ENCODE measurements at places on chromosomes 11 and 22.

GRCh38 chr11:106459135-106459534 is 381.7 kb downstream of the AASDHPPT start:
- DNase-seq = no peak

- DNase-seq = no peak
Measured at GRCh38 chr11:57303990-57304579, 20.7 kb downstream of the TNKS1BP1 start.

DNA sequence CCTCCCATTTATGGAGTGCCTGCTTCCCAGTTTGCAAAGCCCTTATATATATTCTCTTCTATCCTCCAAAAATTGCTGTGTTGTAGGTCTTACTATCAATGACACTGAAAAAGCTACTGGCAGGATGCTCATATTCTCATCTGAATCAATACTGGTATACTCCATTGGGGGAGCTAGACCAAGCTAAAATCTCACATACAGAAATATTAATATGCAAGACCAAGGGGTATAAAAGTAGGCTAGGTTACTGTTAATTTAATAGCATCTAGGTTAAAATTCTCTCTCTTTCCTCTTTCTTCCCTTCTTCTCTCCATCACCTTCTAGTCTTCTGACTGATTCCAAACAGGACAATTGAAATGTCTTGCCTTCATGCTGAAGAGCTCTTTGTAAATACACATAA is 17.1 kb upstream of the BDNF start:
- DNase-seq = no peak

DNA sequence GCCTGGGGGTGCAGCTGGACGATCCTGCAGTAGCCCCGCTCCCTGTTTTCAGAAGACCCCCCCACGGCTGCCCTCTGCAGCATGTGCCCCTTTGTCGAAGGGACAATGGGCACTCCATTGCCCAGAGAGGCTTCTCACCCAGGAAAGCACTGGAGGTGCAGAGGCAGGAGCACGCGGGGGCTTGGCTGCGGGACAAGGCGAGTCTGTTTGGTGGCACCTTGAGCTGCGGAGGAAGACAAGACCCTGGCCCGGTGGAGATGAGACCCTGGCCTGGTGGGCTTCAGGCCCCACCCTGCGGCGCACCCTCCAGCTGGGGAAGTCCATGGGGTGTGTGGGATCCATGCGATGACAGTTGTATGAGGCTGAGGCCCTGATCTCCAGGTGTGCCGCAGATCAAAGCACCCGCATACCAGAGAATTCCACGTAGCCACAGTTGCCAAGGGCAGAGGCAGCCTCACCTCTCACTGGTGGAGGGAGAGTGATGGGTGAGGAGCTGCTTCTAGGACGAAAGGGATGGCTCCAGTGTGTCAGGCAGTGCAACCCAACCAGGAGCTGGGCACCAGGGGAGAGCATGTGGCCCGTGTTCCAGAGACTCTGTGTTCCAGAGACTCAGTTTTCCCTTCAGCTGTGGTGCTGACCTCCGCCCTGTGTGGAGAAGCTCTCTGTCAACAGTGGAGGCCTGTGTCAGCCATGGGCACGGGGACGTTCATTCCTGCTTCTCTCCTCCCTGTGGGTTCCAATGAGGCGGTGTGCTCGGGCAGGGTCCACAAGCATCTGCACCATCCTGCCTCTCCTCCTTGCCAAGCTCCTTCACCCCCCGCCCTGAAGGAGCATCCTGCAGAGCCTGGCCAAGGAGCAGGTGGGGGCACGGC is 10.0 kb downstream of the TBX1 start:
- no peak for DNase-seq

DNA sequence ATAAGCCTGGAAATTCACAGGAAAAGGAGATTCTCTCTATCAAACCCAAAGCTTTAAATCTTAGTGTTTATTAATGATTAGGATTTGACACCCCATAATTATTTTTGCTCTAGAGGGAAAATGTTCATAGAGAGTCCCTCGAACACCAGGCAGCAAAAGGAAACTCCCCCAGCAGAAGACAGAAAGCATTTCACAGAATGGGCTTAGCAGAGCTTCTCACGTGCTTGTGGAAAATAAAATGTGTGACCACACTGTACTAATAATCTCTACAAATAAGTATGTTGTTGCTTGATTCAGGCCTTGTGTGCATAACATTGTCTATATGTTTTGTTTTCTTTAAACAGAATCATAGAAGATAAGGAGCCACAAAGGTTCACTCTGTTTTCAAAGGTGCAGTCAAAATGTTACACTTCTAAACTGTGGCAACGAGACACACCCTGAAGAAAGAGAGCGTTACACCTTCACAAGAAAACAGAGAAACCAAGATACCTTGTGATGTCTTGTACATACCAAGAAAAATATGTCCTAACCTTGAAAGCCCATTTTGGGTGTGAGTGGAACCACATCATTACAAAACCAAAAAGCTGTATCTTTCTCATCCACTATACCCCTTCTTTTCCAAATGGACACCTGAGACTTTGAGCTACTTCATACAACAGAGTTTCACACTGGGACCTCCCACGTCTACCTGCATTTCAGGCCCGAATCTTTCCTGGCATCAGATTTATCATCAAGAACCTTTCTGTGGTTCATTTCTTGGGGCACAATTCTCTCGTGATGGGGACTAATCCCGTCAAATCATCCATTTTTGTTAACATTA is 282.5 kb downstream of the ETS1 start:
- no peak for DNase-seq

- no peak for DNase-seq
Measured at GRCh38 chr11:126123686-126124085, 61.0 kb upstream of the CDON start.

DNA sequence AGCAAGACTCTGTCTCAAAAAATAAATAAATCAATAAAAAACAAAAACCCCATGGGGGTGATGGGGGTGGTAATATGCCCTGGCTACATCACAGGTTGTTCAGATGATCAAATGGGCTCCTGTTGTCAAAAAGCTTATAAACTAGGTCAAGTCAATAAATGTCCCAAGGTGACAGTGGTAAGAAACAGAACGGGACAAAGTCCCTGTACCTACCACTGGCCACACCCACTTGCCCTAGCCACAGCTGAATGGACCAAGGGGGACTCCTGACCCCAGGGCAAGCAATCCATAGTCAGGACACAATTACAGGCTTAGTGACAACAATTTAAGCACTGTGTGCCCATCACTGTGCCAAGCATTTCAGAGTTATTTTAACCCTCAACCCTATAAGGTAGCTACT is 6.0 kb downstream of the NAGA start:
- DNase-seq = no peak

DNA sequence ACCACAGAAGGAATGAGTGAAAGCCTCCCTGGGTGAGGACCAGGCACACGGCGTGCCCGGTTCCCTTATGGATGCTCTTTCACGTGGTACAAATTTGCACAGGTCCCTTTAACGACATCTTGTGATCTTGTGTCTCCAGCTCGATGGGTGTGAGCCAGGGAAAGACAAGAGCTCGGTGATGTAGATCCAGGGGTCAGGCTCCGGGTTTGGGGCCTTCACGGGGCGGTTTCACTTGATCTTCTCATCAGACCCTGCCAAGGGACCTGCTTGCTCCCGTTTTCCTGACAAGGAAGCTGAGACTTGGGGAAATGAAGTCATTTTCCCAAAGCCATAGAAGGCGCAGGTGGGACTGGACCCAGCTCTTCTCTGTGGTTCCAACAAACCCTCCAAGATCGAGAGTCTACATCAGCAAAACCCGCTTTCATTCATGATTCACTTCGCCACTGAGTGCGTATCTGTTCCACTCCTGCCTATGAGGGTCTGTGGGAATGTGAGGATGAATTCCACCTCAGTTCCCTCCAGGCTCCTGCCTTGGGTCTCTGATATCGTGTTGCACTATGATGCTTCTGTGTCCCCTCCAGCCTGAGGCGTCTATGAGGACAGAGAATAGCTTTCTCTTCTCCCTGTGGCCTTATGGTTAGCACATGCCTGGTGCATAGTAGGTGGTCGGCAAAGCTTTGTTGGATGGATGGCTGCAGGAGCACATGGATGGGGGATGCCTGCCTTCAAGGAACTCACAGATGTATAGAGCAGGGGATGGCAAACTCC is 45.0 kb upstream of the ANO1 start:
- no peak for DNase-seq

- DNase-seq = no peak
Measured at GRCh38 chr11:78057462-78058055, 6.1 kb upstream of the THRSP start.

- no peak for DNase-seq
Measured at GRCh38 chr22:48603621-48604320, 1223.9 kb downstream of the BRD1 start.

GRCh38 chr11:132858223-132858622 is 674.1 kb downstream of the OPCML start:
- no peak for DNase-seq

DNA sequence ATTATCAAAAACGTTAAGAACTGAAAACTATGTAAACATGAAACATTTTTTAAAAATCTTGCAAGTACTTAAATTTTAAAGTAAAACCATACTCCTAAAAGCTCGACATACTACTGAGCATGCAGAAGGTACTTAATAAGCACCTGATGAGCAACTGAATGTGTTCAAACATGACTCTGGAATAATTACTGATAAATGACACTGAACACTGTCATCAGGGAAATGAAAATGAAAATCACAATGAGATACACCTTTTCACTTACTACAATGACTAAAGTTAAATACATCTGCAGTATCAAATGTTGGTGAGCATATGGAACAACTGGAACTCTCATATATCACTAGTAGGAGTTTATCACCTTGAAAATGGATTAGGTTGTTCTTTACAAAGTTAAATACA is 65.2 kb downstream of the PICALM start:
- no peak for DNase-seq

DNA sequence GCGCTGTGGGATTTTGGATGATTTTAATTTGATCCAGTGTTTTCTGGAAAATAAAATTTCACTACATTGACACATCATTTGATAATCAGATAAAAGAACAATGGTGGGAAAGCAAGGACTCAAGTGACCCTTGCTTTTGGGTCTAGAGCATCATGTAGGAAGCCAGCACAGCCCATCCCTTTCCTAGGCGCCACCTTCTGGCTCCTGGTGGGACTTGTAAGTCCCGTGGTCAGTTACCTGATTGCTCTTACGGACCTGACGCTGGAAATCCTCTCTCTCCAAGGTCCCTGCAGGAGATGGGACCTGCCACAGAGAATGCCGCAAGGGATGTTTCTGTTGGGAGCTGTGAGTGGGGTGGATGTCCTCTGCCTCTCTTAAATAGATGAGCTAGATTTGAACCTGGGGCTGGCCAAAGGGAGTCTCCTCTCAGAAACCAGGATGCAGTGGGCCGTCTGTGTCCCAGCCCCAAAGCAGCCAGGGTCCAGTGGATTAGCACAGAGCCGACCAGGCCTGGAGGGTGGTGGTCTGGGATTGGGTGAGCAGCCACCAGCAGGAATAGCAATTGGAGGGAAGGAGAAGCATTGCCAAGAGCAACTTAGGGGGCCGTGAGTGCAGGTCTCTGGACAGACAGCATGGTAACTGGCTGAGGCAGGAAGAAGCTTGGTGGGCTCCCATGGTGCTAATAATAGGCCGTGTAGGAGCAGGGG is 21.7 kb downstream of the TIMP3 start:
- DNase-seq = no peak
